ENCODE measurements at places on chromosomes 11 and 22.

- DNase-seq, result no peak
Measured at GRCh38 chr11:60396382-60396781, at the start of gene MS4A14. TSS of gene MS4A14 (plus strand) at chr11:60396459. CDS start at chr11:60396579, 120 bp downstream.

DNA sequence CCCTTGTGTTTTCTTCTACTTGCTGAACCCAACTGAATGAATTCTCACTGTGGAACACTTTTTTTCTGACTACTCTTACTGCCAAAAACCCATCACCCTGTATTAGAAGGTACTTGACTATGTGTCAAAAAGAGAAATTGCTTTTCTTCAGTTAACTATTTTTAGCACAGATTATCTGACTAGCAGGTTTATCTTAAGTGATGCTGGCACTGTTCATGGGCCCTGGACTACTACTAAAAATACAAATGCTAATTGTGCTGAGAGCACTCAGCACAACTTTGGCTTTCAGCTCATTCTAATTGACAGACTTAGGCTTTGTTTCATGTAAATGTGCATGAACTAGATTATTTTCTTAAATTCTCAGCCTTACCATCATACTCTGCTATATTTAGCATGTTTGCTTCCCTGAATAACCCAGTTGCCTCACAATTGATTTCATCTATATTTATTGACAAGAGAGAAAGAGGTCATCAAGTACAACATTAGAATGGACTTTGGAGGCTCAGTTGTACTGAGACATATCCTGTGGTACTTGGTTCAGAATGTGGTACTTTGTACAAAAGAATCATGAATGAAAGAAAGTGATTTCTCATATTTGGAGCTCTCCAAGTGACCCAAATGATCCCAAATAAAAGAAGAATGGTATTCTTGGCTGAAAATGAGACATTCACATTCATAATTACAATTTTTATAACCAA is 478.3 kb downstream of the KCNA4 start:
- DNase-seq, result no peak

GRCh38 chr11:13899603-13900002 is 62.9 kb upstream of the SPON1 start:
- DNase-seq, result no peak

DNA sequence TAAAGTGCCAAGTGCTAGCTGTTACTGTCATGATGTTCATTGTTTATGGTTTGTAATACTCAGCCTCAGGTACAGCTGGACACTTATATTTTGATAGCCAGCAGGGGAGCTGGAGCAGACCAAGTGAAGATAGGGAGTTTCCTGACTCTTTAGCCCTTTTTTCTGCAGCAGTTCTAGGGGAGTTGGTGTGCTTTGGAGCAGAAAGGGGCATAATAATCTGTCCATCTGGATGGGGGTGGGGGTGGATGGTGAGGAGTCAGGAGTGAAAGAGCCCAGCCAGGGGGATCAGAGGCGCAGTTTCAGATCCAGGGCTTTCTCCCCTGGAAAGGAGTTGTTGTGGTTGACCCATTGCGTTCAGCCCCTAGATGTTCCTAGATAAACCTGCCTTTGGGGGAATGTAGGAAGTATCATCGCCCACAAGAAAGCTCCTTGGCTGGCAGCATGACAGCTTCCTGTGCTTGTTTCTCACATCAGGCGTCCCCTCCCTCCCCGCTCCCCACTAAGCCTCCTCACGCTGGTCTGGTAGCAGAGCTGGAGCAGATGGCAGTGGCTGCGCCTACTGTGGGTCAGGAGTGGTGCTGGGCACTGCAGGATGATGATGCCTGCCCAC is 41.9 kb downstream of the MED15 start:
- DNase-seq, result peak; percentile 72

- DNase-seq, result no peak
Measured at GRCh38 chr11:93849751-93850593, 446 bp downstream of the VSTM5 start.

GRCh38 chr11:35683728-35684339 is 21.3 kb downstream of the TRIM44 start:
- DNase-seq, result no peak

GRCh38 chr11:84817998-84818397 is 809.1 kb downstream of the DLG2 start:
- DNase-seq, result no peak

All from NCI-H524 treated with DMSO at 0.1 percent for 48 hours (cell line).